Activated T-cell treated with anti-CD3 and anti-CD28 coated beads, Interleukin-2, amount 50 U/mL, for 1 hour (primary cell): ENCODE measurements at places on chromosomes 4 and X.

DNA sequence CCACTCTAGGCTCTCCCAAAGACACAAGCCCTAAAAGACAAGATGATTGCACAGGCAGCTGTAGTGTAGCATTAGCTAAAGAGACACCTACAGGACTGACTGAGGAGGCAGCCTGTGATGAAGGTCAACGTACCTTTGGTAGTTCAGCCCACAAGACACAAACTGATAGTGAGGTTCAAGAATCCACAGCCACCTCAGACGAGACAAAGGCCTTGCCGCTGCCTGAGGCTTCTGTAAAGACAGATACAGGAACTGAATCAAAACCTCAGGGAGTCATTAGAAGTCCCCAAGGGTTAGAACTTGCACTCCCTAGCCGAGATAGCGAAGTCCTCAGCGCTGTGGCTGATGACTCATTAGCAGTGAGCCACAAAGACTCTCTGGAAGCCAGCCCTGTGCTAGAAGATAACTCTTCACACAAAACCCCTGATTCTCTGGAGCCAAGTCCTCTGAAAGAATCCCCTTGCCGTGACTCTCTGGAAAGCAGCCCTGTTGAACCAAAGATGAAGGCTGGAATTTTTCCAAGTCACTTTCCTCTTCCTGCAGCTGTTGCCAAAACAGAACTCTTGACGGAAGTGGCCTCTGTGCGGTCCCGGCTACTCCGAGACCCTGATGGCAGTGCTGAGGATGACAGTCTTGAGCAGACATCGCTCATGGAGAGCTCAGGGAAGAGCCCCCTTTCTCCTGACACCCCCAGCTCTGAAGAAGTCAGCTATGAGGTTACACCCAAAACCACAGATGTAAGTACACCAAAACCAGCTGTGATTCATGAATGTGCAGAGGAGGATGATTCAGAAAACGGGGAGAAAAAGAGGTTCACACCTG is 306.3 kb downstream of the ANK2 start:
- peak; percentile 58 for DNase-seq

DNA sequence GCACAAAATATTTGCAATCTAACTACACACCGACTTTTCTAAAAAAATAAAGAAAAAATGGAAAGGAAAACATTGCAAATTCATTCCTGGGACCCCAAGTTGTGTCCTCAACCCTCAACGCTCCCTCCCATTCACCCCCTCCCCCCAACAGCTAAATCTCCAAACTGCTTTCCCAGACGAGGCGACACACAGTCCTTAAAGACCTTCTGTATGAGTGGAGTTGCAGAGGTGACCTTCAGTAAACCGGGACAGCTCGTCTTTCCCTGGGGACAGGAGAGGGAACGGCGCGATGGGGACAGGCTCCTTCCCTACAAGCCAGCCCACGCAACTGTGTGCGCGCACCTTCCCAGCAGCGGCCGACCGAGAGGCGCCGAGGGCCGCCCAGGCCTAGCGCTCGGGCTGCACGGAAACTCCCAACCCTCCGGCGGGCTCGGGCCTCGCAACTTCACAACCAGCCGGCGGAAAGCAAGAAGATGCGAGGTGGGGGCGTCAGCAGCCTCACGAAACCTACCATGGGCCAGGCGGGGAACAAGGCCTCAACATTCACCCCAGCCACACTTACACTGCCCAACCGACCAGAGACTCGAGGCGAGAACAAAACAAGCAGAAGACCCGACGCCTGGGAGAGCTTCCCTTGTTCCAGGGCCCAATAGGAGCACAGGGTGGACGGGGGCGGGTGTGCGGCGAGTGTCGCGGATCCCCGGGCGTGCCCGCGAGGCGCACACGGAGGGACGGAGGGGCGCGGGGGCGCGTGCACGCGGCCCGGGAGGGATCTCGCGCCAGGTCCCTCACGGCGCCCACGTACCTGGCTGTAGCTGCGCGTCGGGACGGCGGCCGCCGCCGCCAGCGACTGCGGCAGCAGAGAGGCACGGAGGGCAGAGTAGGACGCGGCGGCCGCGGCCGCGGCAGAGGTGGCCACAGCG is 763 bp downstream of the GRSF1 start:
- peak; percentile 70 for DNase-seq

DNA sequence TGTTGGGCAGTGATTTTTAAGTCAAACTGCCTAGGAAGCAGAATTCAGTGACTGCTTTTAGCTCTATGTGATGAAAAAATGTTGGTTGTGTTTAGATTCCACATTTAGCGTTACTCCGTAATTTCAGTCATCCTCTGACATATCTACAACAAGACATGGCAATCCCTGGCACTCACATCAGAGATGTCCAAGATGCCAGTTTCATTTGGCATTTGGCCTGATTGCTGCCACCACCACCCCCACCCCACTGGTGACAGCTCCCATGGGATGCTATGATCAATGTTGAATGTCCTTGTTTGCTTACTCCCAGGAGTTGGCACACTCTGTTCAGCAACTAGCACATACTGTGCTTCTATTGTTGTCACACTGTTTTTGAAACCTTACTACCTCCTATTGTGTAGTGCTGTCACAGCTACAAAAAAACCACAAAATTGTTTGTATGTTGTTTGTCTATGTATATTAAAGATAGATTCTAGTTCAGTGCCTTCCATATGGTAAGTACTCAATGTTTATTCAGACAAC is 101.4 kb downstream of the AWAT2 start:
- DNase-seq = no peak

DNA sequence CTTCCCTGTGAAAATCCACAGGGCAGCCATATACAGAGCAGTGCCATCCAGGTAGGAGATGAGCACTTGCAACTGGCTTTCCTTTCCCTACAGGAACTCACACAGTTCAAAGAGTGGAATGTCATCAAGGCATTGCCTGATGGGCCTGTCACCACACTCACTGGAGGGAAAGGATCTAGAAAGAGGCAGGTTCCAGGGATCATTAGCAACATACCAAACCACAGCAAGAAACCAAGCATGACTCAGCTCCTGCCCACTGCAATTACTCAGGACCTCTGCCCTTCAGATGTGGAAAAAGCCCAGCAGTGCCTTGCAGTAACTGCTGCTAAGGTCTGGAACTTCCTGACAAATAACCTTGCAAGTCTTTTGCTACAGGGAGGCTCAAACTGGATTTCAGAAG is 101.2 kb downstream of the ZNF674 start:
- DNase-seq = no peak

DNA sequence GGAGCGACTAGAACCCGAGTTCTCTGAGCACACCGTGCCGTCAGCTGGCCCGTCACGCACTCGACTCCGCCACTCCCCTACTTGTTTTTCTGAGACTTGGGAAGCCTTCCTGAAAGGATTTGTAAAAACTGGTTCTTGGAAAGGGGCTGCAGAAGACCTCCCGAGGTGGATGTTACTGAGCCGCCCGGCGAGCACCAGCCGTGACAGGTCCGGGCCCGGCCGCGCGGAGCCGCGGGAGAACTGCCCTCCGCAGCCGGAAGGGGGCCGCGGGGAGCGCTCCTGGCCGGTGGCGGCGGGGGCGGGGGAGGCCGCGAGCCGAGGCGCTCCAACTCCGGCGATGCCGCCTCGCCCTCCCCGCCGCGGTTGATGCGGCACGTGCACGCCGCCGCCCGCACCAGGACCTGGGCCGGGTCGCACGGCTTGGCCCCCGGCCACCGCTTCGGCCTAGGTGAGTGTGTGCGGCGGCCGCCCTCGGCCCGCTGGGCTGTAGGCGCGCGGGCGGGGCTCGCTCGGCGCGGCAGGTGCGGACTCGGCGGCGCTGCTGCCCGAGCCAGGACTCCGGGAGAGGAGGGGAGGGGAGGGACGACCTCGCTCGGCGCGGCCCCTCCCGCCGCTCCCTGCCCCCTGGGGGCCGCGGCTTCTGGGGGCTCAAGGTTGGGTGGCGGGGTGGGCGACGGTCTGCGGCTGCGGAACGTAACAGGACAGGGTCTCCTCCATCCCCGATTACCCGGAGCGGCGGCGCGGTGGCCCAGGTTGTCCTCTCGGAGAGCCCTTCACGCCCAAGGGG is 1.7 kb downstream of the SPRY1 start:
- peak; percentile 76 for DNase-seq

DNA sequence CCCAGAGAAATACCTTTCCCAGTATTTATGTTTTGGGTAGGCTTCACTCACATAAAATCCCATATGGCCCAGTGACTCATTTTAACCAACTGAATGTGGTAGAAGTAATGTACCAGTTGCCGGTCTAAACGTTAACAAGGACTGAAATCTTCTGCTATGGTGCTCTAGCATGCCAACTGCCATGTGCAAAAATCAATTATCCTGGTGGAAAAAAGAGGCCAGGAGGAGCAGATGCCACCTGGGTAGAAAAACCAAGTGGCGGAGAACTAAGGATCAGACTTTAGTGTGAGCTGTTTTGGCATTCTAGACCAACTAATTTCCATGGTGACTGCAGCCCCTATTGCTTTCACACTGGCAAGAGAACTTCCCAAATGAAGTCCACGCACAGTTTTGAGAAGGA is 1660.7 kb upstream of the ADGRL3 start:
- DNase-seq = no peak

DNA sequence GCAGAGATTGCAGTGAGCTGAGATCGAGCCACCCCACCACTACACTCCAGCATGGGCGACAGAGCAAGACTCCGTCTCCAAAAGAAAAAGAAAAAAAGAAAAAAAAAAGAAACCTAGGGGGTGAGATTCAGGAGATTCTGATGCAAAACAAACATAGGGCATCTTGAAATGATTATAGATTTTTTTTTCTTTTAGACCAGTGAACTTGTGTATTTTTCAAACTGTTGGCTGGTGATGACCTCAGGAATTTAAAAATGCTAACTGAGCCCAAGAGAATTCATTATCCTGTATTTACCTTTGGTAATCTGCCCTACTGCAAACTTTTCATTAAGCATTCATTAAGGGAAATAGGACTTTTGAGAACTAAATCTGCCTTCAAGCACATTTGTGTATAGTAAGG is 20.6 kb downstream of the ATP10D start:
- DNase-seq = no peak

GRCh38 chr4:55358668-55359067 is 12.6 kb downstream of the SRD5A3 start:
- DNase-seq = no peak

- DNase-seq = no peak
Measured at GRCh38 chr4:169013396-169013795, 3.3 kb upstream of the CBR4 start.

GRCh38 chrX:45766981-45767501 is 566.4 kb upstream of the DIPK2B start:
- DNase-seq = no peak

DNA sequence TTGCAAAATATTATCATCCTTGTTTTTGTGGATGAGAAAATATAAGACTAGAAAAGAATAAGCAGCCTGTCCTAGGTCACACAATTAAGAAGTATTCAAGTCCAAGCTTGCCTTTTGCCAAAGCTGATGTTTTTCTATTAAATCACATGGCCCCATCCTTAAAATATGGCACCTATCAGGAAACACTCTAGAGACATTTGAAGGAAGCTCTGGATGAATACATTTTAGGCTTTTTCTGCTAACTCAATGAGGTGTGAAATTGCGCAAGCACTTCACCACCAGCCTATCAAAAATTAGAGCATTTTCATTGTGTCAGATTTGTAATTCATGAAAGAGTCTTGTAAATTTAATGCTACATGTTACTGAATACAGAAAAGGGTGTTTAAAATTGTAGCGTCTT is 251.1 kb upstream of the MAD2L1 start:
- no peak for DNase-seq

- no peak for DNase-seq
Measured at GRCh38 chrX:105120463-105120862, 100.0 kb downstream of the TEX13A start.

- DNase-seq = no peak
Measured at GRCh38 chr4:117801756-117802155, 232.5 kb upstream of the NDST3 start.

DNA sequence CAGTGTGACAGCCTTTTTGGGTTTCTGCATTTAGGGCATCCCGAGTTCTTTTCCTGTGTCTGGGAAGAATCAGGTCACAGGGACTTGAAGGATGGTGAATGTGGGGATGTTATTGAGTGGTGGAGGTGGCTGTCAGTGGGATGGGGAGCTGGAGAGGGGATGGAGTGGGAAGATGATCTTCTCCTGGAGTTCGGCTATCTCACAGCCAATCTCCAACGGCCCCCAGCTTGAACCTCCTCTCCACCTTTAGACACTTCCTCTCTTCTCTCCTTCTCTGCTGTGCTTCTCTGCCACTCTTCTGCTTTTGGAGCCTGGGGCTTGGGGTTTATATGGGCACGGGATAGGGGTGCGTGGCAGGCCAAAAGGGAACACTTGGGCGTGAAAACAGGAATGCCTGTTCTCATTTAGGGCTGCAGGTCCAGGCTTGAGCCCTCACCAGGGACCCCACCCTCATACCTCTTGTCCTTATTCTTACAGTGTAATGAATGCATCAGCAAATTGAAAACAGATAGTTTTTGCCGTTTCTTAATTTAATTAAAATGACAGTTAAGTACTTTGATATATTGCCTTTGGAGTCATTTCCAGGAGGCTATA is 37.5 kb downstream of the USP9X start:
- no peak for DNase-seq

- no peak for DNase-seq
Measured at GRCh38 chr4:169627307-169627706, 6.9 kb downstream of the CLCN3 start.
